ENCODE measurements at places on chromosomes 1 and 21.

- no peak for DNase-seq
Observed at GRCh38 chr1:55384637-55385036, 169.5 kb upstream of the USP24 start.

DNA sequence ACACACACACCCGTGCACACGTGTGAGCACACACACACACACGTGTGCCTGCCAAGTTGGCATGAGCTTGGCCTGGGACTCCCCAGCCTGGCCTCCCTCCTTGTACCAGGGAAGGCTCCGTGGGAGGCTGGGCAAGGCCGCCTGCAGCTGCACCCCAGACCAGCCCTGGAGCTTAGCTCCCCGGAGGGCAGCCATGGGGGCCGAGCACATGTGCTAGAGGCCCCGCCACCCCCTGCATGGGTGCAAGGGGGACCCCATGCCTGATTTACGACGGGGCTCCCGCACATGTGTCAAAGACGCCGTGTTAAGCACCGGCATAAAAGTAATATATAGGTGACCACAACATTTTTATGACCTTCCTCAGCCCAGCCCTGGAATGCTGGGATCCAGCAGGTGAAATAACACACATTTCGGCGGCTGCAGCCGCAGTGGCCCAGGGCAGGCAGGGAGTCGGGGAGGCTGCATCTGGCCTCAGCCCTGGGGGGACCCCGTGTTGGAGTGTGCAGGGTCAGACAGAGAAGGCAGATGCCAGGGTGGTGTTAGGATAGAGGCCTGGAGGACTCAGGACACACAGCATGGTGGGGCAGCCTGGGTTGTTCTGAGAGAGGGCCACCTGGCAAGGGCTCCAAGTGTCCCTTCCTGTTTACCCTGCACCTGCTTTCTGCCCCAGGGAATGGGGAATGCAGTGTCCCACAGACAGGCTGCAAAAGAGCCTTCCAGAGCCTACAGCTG, 56.3 kb downstream of the WNT9A start:
- no peak for DNase-seq

DNA sequence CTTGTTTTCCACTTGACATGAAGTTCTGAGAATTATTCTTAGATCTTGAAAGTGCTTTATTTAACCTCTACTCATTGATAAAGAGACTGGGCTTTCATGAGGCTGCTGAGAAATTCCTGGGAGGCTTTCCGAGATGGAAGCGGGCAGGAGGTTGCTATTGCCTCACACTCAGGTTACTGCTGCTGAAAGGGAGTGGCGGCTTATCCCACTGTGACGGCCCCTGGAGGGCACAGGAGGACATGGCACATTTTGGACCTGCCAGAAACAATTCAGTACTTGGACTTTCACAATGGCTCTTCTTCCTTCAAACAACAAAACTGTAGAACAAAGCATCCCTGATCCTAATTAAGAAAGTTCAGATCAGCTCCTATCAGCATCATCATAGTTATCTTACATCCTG, 16.2 kb upstream of the MARK1 start:
- no peak for DNase-seq

- DNase-seq: no peak
Observed at GRCh38 chr1:241658081-241658793, 6.2 kb downstream of the WDR64 start.

- DNase-seq: no peak
Observed at GRCh38 chr1:17798799-17799382, 43.8 kb downstream of the ACTL8 start.

GRCh38 chr1:913491-914130, 10.1 kb upstream of the SAMD11 start:
- no peak for DNase-seq

DNA sequence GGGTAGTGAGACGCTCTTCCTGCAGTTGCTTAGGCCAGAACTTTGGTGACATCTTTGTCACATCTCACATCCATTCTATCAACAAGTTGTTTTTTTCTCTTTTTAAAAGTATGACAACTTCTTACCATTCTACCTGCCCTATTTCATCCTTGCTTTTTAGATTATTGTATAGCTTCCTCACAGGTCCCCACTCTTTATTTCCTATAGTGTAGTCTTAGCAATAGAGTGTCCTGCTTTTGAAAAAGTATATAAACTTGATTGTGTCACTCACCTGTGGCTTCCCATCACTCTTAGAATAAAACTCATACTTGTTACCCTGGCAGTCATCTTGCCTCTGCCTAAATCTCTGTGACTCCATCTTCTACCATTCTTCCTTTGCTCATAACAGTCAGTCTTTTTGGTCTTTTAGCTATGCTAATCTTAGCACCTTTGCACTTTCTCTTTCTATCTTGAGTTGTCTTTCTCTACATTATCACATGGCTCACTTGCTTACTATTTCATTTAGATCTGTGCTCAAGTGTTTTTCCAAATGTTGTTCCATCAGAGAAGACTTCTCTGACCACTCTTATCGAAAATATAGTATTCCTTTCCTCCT, 9.5 kb downstream of the CDC73 start:
- DNase-seq: no peak
